ENCODE measurements at places on chromosomes 12 and 14. TPM values are rescaled to one million over a fixed set of nuclear protein-coding genes. Genes with fewer than 3 reads are reported as not detected.

- DNase-seq: no peak
Observed at GRCh38 chr12:11497995-11498394, 102.6 kb upstream of the PRB2 start.

GRCh38 chr12:12474471-12474928, 88.2 kb downstream of the DUSP16 start:
- DNase-seq: no peak

DNA sequence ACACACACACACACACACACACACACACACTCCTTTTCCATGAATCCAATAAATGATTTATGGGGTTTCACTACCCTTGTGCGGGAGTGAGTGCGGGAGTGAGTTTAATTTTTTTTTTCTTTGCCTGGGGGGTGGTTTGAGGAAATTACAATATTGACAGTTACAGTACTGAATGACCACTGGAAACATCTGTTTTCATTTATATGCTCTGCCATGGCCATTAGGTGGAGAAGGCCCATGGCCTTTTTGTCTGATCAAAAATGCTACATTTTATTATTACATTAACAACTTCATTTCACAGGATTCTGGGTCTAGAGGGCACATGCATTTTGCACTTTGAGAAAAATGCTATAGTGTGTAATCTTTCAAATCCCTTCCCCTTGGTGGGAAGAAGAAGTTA, 5.9 kb downstream of the TBX3 start:
- no peak for DNase-seq

GRCh38 chr12:121175383-121176119, 34.4 kb upstream of the P2RX4 start:
- DNase-seq: no peak

IPO8 gene
- 36.3 TPM for total RNA-seq

DNA sequence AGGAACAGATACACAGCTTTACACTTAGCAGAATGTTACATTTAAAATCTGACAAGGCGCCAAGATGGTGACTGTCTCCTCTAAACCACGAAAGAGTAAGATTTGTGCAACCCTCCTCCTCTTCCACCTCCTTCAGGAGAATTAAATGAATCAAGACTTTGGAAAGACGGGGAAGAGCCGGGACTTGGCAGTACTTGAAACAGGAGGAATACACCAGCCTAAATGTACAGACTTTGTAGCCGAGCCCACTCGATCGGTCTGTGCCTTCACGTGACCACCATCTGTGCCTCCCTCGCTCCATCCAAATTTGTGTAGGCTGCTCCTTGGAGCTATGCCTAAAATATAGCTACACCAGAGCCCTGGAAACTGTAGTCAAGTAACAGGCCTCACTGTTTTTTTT, 38.3 kb downstream of the SSPN start:
- DNase-seq: no peak

INHBE gene
- 7.4 TPM for total RNA-seq

BEGAIN gene
- 8.2 TPM for total RNA-seq

RND1 gene
- total RNA-seq: not detected

DNA sequence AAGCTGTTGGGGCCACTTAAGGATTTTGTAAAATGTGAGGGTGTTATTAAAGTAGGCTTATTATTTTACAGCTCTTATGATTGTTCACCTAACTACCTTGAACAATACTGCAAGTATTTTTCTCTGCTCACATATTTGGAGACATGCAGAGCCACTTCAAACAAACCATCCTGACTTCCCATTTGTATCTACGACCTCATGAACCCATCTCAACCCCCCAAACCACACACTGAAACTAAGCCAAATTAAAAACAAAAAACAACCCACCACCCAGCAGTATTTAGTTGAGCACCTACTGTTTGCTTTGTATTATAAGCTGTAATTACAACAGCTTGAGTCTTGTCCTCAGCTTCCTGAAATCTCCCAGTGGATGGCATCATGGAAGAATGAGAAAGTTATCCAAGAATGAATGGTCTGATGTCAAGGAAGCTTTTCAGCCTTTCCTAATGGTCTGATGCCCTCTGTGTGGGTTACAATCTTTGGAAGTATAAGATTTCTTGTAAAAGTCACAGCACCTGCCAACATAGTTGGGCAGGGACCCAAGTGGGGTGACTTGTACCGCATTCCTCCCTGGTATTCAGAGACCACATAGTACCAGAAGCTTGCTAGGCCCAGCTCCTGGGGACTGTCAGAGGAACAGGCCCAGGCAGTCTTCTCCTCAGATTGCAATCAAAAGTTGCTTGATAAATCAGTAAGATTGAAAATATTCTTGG, 416.6 kb downstream of the ZFP36L1 start:
- peak; percentile 49 for DNase-seq

DNA sequence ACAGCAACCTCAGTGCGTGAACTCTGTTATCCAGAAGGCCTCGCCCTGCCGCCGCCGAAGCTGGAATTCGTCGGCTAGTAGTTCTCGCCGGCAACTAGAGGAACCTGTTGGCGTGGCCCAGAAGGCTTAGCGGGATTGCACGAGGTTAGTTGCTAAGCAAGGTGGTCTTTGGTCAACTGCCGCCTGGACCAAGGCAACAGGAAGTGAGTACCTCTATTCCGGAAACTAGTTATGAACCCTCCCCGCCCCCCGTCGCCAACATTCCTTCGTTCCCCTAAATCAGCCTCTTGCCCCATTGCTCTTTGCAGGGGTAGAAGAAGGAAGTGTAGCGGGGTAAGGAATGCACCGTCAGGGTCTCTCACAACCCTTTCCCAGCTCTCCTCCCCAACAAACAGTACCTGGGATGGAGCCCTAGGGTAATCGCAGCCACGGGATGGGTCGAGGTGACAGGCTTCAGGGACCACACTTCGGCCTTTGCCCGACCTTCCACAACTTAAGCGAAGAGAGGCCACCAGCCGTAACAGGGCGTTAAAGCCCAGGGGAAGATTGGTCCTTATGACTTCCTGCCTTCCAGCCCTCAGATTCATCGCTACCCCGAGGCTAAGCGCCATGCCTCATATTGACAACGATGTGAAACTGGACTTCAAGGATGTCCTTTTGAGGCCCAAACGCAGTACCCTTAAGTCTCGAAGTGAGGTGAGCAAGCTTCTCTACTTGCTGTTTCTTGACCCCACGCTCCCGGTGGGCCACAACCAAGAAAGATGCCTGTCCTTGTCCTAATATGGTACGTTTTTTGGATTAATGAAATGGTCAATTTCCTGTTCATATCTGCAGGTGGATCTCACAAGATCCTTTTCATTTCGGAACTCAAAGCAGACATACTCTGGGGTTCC, at the start of gene GMPR2:
TSS of gene GMPR2 (plus strand) at position 285 of the 893 bp plus-strand sequence. CDS start at position 610, 325 bp downstream.
- DNase-seq: no peak

KRT83 gene
- not detected for total RNA-seq

IQSEC3 gene
- not detected for total RNA-seq

DNA sequence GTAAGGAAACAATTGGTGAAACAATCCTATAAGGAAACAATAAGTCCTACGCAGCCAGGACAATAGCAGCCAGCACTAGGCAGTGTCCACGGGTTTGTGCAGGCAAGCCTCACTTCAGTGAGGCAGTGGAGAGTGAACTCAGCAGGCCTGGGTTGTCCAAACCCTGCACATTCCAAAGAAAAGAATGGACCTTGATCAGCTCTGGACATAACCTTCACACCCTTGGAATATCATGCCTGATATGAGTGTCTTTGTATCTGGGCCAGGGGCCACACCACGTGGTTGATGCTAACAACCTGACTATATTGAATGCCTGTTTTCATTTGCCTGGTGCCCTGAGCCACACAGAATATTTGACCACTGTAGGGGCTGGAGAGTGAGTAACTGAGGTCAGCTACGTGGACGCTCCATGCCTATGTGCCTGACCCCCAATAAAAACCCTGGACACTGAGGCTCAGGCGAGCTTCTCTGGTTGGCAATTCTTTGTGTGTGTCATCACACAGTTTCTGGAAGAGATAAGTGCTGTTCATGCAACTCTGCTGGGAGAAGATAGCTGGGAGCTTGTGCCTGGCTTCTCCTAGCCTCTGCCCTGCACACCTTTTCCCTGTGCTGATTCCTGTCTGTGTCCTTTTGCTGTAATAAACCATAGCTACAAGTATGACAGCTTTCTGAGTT, 81.4 kb upstream of the NCOR2 start:
- DNase-seq: no peak

DNA sequence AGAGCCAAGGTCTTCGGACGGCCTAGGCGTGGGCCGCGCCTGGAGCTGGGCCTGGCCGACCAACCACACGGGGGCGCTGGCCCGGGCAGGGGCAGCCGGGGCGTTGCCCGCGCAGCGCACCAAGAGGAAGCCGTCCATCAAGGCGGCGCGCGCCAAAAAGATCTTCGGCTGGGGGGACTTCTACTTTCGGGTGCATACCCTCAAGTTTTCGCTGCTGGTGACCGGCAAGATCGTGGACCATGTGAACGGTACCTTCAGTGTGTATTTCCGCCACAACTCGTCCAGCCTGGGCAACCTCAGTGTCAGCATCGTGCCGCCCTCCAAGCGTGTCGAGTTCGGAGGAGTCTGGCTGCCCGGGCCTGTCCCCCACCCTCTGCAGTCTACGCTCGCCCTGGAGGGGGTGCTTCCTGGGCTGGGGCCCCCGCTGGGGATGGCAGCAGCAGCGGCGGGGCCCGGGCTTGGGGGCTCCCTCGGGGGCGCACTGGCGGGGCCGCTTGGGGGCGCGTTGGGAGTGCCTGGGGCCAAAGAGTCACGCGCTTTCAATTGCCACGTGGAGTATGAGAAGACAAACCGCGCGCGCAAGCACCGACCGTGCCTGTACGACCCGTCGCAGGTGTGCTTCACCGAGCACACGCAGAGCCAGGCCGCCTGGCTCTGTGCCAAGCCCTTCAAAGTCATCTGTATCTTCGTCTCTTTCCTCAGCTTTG, 4.4 kb upstream of the SHMT2 start:
- DNase-seq: no peak

GRCh38 chr12:116924558-116925453, 14.1 kb downstream of the FBXW8 start:
- peak; percentile 72 for DNase-seq

COPS7A gene
- 91.3 TPM for total RNA-seq

IL22 gene
- total RNA-seq: not detected

- DNase-seq: no peak
Observed at GRCh38 chr12:130825771-130826150, 13.3 kb downstream of the STX2 start.

TBX5 gene
- total RNA-seq: not detected

GRCh38 chr12:47722941-47723631, 2.2 kb downstream of the ENDOU start:
- DNase-seq: no peak

PAPLN gene
- not detected for total RNA-seq

DNA sequence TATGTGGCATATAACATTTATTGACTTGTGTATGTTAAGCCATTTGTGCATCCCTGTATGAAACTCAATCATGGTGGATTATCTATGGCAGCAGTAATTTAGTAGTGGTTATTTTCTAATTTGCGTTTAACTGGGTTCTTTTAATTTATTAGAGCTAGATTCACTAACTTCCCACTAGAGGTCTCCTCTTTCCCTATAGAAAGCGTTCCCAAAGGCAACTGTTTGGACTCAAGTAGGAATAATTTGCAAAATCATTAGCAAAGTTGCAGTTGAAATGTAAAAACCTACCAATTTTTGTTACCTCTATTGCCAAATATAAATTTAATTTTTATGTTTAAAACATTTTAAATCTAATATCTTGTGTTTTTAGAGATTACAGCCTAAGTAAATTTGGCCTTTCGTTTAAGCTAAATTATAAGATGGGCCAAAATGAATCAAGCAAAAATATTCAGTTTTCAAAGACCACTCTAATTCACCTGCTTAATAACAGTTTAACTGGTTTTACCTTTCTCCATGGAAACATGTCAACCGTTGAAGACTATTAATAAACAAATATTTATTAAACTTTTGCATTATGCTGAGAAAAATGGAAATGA, 6.0 kb downstream of the DMAC2L start:
- DNase-seq: no peak

- peak; percentile 49 for DNase-seq
Observed at GRCh38 chr14:30608533-30609006, 13.5 kb upstream of the SCFD1 start.

DNA sequence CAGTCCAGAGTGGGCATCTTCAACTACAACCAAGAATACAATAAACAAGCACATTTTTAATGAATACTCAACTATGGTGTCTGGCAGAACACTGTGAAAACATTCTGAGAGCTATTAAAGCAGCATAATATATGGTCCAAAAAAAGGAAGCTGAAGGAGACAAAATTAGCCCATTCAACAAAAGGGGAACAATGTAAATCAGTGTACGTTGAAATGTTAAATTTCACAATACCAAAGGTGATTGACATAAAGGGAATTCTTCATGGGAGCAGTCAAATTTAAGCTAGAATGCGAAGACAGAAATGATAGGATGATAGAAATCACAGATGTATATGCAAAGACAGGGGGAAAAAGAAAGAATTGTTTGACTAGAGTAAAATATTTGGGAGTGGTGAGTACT, 41.3 kb upstream of the SYCP3 start:
- DNase-seq: no peak

DNA sequence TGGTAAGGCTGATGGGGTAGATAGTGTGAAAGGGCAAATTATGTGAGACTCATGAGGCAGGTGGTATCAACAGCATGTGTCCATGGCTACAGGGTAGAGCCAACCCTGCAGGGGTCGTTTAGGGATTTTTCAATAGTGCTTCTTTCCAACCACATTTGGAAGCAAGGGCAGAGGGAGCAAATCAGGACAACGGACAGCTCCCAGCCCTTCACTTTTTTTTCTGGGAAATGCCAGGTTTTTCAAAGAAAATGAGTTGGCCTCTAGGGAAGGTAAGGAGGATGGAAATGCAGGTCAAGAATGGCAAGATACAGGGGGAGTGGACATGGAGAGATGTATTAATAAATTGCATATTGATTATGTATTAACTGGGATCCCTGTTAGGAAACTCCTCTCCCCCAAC, 4.9 kb upstream of the CMA1 start:
- no peak for DNase-seq

PLEKHD1 gene
- total RNA-seq: not detected

KRT6C gene
- total RNA-seq: not detected

STAC3 gene
- not detected for total RNA-seq

- DNase-seq: peak; percentile 20
Observed at GRCh38 chr14:103260629-103261124, 73.4 kb upstream of the EIF5 start.

AMDHD1 gene
- not detected for total RNA-seq

PRH2 gene
- not detected for total RNA-seq

RTN1 gene
- 1.4 TPM for total RNA-seq

- DNase-seq: no peak
Observed at GRCh38 chr14:65566820-65567522, 154.4 kb downstream of the FUT8 start.

TAS2R43 gene
- total RNA-seq: not detected

DNA sequence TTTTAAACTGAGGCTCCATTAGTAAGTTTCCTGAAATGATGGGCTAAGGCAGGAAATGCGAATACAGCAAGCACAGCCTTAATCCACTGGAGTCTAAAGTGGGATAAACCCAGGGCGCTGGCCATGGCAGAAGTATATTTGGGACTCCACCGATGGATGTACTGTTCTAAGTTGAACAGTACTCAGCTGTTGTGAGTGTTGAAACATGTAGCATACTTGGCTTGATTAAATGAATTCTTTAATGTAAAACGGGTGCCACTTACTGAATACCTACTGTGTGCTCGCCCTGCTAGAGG, 996 bp downstream of the SSPN start:
- no peak for DNase-seq

Measured in MG63 (cell line).